Muscle of arm (tissue), 14 donors: ENCODE measurements at places on chromosomes 2 and 18. TPM values are rescaled to one million over a fixed set of nuclear protein-coding genes. Genes with fewer than 3 reads are reported as not detected.

- no peak for DNase-seq
These were observed 150.5 kb upstream of the HS6ST1 start for GRCh38 chr2:128469203-128469602.

DNA sequence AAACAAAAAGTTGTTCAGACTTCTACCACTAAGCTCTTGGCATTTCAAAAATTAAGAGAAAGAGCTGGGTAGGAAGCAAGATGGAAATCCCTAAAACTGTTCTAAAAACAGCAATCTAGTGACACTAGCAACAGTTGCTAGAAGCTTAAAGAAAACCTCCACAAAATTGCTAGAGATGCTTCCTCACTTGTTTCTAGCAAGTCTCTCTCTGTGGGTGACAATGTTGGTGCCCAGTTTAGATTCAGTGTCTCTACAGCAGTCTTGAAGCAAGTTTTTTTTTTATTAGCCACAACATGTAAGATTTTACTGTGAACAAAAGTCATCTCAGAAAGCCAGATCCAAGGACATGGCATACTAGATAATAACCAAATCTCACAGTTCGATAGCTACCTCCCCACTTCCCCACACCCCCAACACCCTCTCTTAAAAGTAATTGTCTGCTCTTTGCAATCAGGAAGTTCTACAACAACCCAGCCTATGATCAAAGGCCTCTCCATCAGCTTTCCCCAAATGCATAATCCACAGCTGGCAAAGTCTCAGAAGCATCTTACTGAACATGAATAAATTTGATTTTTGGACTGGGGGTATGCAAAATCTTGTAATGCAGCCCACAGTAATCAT, 70.0 kb downstream of the ANKRD44 start:
- DNase-seq: no peak

- DNase-seq: no peak
These were observed 381.2 kb downstream of the TXNL1 start for GRCh38 chr18:56257205-56257604.

GRCh38 chr2:125935559-125935958, 720.4 kb upstream of the GYPC start:
- no peak for DNase-seq

DNA sequence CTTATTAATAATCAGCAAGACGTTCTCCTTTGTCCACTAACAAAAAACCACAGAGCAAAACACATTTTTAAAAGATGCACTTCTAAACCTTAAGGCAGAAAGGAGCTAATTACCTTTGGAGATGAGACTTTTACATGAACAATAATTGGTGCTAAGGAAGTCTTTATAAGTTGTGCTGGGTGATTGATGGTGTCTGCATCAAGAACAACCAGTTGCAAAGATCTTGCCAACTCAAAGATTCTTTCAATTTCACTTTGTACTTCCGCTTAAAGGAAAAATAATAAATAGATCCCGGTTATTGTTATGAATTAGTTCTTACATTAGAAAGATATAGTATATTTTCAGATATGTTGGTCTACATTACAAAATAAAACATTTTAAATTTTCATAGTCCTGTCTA, 26.9 kb upstream of the ARL5A start:
- DNase-seq: no peak

DNA sequence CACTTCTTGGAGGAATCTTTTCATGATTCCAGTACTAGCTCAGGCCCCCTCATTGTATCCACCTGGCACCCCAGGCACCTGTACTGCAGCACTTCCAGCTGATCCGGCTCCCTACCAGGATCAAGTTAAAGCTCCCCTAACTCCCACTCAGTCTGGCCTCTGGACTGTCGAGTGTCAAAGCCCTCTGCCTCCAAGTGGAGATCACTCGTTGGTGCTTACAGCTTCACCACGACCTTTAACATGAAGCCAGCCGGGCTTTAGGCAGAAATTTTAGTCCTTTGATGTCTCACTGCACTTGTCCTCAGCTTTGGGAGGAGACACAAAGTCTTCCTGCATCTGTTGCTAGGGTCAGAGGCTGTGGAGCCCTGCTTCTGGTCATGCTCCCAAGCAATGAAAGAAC, 197.7 kb downstream of the ALPK2 start:
- DNase-seq: no peak

DNA sequence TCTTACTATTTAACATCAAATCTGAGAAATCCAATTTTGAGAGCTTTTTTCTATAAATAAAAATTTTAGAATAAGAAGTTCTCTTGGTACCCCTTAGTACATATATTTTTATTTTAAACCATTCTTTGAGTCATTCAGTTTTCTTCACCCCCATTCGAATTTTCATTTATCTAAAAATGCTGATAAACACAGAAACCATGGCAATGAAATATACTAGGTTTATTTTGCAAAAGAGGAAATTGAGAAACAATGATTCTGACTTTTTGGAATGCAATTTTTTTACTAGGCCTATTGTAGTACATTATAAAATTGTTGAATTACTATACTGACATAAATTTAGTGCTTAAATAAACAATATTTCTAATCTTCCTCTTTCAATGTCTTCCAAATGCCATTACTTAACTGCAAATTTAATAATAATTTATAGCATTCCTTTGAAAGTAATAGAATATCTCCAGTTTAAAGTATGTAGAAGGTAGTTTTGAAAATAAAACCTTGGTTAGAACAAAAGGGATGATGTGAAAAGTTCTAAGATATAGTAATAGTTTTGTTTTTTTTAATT, 46.3 kb downstream of the TANK start:
- DNase-seq: no peak

DNA sequence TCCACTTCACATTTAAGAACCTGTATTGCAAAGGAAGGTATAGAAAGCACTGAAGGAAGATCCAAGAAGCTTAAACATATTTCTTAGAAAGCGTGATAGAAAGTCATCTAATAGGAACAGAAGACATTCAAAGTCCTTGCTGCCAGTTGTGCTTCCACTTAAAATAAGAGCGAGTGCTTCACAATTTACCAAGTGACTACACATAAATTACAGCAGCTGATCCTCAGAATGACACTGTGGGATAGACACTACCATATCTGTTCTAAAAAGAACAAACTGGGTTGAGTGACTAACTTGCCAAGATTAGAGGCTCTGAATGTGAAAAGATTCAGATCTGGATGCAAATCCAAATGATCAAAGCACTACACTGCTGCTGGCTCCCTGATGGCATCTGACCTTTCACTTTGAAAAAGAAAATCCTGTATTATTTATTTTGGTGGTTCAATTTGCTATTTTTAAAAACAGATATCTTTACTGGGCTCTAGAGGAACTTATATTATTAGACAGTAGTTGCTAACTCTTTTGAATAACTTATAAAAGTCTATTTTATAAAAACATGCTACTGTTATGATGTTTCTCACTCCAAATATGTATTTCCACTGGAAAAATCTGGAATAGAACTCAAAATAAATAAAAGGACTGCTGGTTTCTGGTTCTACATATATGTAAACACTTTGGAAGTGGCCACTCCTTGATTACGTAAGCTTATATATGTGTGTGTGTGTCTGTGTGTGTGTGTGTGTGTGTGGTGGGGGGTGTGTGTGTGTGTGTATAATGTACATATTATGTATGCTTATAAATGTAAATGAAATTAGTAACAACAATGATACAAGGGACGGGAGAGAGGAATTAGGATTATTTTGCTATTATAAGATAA, 57.4 kb downstream of the KIDINS220 start:
- no peak for DNase-seq

GRCh38 chr2:23925702-23926289, 1.1 kb downstream of the ATAD2B start:
- DNase-seq: peak; percentile 74

GRCh38 chr2:42102591-42103450, 55.0 kb downstream of the PKDCC start:
- peak; percentile 69 for DNase-seq

- DNase-seq: no peak
These were observed 4.7 kb downstream of the NRP2 start for GRCh38 chr2:205686783-205687640.

GRCh38 chr18:2641638-2642037, 13.9 kb upstream of the SMCHD1 start:
- peak; percentile 38 for DNase-seq

DNA sequence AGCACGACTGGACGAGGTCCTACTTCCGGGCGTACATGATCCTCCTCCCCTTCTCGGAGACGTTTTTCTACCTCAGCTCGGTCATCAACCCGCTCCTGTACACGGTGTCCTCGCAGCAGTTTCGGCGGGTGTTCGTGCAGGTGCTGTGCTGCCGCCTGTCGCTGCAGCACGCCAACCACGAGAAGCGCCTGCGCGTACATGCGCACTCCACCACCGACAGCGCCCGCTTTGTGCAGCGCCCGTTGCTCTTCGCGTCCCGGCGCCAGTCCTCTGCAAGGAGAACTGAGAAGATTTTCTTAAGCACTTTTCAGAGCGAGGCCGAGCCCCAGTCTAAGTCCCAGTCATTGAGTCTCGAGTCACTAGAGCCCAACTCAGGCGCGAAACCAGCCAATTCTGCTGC, 24.8 kb downstream of the LYPD1 start:
- no peak for DNase-seq

DNA sequence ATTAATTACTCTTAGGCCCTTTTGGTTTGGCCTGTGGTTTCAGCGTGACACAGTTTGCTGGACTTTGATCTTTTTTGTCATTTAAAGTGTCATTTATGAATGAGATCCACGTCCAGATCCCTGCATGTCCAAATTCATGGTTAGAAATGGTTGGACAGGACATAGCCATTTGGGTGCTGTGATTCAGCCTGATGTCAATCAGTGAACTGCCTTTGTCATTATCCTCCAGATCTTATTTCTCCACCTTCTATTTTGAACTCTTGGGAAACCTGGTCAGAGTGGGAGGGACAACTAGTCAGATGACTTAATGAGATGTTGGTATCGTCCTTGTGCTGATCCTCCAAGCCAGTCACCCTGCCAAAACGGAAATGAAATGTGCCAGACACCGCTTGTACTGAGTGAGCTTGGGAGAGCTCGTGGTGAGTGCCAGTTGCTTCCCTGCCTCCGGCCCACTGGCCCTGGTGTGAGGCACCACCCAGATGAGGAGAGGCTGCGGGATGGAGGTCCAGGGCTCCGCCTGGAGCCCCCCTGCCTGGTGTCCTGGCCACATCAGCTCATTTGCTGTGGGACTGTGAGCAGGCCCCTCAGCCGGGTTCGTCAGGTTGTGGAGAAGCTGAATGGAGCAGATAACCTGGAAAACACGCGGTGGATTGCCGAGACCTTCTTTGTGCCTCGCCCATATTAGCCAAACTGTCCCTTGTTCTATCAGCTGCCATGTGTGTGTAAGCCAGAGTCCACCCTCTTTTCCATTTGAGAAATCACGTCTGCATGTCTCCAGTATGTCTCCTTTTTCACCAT, 70.1 kb downstream of the DGKD start:
- DNase-seq: no peak

DNA sequence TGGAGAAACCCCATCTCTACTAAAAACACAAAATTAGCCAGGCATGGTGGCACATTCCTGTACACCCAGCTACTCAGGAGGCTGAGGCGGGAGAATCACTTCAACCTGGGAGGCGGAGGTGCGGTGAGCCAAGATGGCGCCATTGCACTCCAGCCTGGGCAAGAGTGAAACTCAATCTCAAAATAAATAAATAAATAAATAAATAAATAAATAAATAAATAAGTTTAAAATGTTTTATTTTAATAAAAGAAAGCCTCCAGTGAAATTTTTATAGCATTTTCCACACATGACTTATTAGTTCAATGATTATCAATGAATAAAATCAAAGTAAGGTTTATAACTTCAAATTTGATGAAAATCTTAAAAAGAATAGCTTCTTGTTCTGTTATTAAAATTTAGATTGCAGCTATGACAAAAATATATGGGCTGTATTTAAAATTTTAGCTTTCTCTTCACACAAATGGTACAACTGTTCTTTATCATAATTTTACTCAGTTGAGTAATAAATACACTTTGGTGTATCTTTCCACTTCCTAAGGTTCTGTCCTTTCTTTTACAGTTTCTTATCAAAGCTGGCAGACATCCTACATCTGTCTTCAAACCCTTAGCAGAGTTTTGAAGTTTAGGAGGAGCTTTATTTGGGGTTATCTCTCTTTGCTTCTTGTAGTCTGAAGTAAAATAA, 78.4 kb upstream of the ZSWIM2 start:
- DNase-seq: no peak

DNA sequence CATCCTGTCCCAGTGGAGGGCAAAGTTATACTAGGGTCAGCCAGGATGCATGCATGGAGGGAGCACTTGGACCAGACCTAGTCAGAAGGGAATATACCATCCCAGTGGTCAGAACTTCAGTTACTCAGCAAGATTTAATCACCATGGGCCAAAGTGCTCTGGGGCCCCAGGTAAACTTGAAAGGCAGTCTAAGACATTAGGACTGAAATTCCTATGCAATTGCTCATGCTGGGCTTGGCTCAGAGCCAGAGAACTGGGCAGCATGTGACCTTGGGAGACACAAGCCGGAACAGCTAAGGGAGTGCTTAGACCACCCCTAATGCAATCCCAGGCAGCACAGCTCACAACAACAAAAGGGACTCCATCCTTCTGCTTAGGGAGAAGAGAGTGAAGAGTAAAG, 401.3 kb downstream of the KCNJ3 start:
- DNase-seq: no peak

- DNase-seq: no peak
These were observed 14.3 kb downstream of the IGFBP5 start for GRCh38 chr2:216680951-216681629.

DNA sequence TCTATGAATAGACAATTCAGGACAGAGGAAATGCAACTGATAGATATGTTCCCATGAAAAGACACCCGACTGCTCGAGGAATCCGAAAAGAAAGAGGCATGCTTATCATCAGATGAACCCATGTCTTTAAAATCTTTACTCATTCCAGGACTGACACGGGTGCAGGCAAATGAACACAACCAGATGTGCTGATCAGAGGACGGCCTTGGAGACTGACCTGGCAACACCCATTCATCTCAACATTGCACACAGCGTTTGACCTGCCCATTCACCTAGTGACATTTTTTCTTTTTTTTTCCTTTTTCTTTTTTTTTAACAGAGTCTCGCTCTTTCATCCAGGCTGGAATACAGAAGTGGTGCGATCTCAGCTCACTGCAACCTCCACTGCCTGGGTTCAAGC, 377.5 kb downstream of the EIPR1 start:
- no peak for DNase-seq

The CFAP210 gene
- 0.97 TPM for polyA plus RNA-seq

The CPO gene
- polyA plus RNA-seq: 0.67 TPM

The IL18R1 gene
- polyA plus RNA-seq: 1.2 TPM

The SP5 gene
- 6.3 TPM for polyA plus RNA-seq

The THOC1 gene
- polyA plus RNA-seq: 35.9 TPM

The GNLY gene
- 1.1 TPM for polyA plus RNA-seq
